A673 (cell line): ENCODE measurements at places on chromosomes 6 and 20. TPM values are rescaled to one million over a fixed set of nuclear protein-coding genes. Genes with fewer than 3 reads are reported as not detected.

POPDC3 gene
- total RNA-seq: 0.62 and 1.4 TPM in 2 replicates

C6orf141 gene
- total RNA-seq: 9.7 and 11.7 TPM in 2 replicates

PHACTR2 gene
- 2.4 and 3.8 TPM in 2 replicates for total RNA-seq

TBXT gene
- total RNA-seq: not detected in 2 replicates

TMEM242 gene
- total RNA-seq: 13.2 and 13.5 TPM in 2 replicates

MEP1A gene
- total RNA-seq: not detected in 2 replicates

MYB gene
- total RNA-seq: 8.3 and 9.0 TPM in 2 replicates

COL12A1 gene
- total RNA-seq: 9.3 and 9.5 TPM in 2 replicates

SFTA2 gene
- not detected in 2 replicates for total RNA-seq

NCOA7 gene
- total RNA-seq: 30.1 and 33.5 TPM in 2 replicates

DNA sequence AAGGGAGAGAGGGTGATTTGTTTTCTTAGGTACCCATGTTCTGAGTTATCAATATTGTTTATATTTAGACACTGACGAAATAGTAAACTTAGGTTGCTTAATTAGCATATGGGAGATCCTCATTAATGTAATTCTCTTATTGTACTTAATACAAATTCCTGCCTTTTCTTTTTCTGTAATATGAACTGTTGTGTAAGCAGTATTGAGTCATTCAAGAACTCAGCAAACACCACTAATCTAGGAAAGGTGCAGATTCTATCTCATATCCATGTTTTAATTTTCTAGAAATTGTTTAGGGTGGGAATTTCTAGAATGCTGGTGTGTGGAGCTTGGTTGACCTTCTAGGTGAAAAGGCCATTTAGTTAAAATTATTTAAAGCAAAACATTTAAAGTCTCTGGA lies 216.0 kb downstream of the ZFAND3 start:
- DNase-seq: no peak
- peaks cover 36% of the 10 kb centered on the region for H3K4me1 ChIP-seq
- no peak overlapping the region for H3K4me3 ChIP-seq
- no peaks in the 10 kb centered on the region for H3K36me3 ChIP-seq

DNA sequence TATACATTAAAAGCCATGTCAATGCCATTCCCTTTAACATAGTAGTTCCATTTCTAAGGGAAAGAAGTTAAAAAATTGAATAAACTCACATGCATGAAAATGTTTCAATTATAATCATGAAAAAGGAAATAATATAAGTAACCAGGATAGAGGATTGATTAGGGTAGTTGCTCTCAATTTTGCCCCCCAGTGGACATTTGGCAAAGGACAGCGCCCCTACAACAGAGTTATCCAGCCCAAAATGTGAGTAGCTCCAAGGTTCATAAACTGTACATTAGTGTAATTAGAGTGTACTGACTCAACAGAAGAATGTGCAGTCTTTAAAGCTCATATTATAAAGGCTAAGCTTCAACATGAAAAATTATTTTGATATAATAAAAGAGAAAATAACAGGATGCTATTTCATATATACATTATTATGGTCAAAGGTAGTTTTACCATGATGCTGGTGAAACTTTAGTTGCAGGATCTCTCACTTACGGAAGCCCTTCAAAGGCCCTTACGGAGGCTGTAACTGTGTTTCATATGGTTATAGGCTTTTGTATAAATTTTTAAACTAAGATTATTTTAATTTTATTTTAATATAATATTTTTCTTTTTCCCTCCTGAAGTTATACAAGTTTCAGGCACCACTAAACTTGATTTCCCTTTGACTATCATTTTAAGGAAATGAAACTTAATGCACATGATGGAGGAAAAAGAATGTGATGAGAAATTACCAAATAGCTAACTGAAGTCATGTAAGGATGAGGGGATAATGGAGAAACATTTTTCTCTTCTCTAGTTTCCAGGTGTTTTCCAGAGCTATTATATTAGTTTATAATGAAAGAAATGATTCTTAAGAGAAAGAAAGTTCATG lies 403.6 kb downstream of the PLCB1 start:
- no peaks in the 10 kb centered on the region for H3K4me1 ChIP-seq
- no peak overlapping the region for H3K27ac ChIP-seq
- H3K36me3 ChIP-seq: no peaks in the 10 kb centered on the region

- no peaks in the 10 kb centered on the region for H3K27me3 ChIP-seq
- no peaks in the 10 kb centered on the region for H3K36me3 ChIP-seq
- no peaks in the 10 kb centered on the region for H3K4me1 ChIP-seq
- peak; percentile 21 for DNase-seq
- H3K4me3 ChIP-seq: no peak overlapping the region
Measured at GRCh38 chr20:18304618-18305017, 16.3 kb downstream of the ZNF133 start.

- H3K27me3 ChIP-seq: no peaks in the 10 kb centered on the region
- peak overlapping the region; percentile 56 for H3K4me3 ChIP-seq
- no peaks in the 10 kb centered on the region for H3K4me1 ChIP-seq
- no peaks in the 10 kb centered on the region for H3K36me3 ChIP-seq
- DNase-seq: peak; percentile 87
Measured at GRCh38 chr6:27502508-27503435, 29.9 kb upstream of the ZNF184 start.

- H3K27me3 ChIP-seq: no peaks in the 10 kb centered on the region
- H3K4me3 ChIP-seq: no peak overlapping the region
- no peak overlapping the region for H3K27ac ChIP-seq
Measured at GRCh38 chr6:153401751-153402150, 270.7 kb upstream of the RGS17 start.

DNA sequence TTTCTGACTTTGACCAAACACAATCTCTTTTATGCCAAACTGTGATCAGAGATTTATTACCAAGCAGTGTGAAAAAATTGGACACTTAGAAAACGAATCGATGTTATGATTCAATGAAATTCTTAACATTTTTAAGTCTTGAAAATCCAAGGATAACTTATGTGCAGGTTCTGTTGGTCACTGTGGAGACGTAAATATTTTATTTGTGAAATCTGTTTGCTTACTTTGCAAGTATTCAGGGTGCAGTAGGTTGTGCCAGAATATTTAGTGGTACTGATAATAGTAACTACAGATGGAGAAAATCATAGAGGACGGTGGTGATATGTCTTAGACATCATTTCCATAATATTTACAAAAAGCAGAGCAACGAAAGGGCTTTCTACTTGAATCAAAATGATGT lies 97.3 kb downstream of the BMP2 start:
- H3K4me3 ChIP-seq: no peak overlapping the region
- H3K4me1 ChIP-seq: no peaks in the 10 kb centered on the region
- peaks cover 7% of the 10 kb centered on the region for H3K27me3 ChIP-seq
- no peak for DNase-seq

DNA sequence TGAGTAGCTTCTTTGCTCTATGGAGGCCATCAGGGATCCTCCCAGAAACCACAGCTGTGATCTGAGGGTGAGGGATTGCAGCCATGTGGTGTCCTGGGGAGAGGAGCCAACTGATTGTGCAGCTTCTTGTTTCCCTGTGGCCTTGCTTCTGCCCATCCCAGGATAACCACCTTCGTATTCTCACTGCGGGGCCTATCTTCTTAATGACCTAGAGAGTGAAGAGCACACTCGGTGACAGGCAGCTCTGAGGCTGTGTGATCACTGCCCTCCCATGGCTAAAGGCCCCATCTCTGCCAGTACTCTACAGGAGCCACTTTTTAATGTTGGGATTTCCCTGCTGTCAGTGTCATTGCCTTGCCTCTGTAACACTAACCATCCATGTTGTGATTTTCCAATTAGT lies 5.3 kb upstream of the RAET1L start:
- no peak for DNase-seq
- no peak overlapping the region for H3K4me3 ChIP-seq
- peaks cover 29% of the 10 kb centered on the region for H3K27me3 ChIP-seq
- H3K36me3 ChIP-seq: no peaks in the 10 kb centered on the region
- peaks cover 3% of the 10 kb centered on the region for H3K4me1 ChIP-seq

DNA sequence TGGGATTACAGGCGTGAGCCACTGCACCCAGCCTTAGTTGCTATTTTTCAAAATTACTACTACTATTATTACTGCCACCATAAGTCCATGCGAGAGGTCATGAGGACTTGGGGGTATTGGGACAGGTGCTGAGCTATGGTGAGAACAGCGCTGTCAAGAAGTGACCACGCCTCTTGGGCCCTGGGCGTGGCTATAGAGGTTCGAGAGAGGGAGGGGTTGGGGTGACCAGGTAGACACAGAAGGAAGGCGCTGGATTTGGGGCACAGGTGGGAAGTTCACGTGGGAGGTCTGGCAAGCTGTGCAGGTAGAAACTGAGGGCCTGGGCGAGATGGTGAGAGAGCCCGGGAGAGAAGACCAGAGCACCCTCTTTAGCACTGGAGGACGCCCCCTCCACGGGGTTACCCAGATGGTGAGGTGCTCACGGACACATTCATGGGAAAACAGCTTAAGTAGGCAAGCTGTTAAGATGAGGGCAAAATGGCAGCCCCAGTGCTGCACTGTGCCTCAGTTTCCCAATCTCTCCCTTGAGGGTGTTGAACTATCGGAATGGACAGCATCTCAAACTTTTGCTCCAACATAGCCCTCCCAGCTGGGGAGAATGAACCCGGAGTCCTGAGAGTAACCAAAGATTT lies 61.0 kb downstream of the RAB44 start:
- H3K4me1 ChIP-seq: no peaks in the 10 kb centered on the region
- no peak for DNase-seq
- no peaks in the 10 kb centered on the region for H3K27me3 ChIP-seq
- no peak overlapping the region for H3K27ac ChIP-seq

- no peaks in the 10 kb centered on the region for H3K36me3 ChIP-seq
- DNase-seq: no peak
- no peak overlapping the region for H3K4me3 ChIP-seq
- no peaks in the 10 kb centered on the region for H3K27me3 ChIP-seq
- no peak overlapping the region for H3K27ac ChIP-seq
Measured at GRCh38 chr6:79463621-79464050, 73.6 kb downstream of the LCA5 start.

- peaks cover 5% of the 10 kb centered on the region for H3K27me3 ChIP-seq
- H3K4me1 ChIP-seq: no peaks in the 10 kb centered on the region
- no peak overlapping the region for H3K27ac ChIP-seq
- no peak for DNase-seq
Measured at GRCh38 chr6:107991061-107991460, 33.1 kb upstream of the SEC63 start.

DNA sequence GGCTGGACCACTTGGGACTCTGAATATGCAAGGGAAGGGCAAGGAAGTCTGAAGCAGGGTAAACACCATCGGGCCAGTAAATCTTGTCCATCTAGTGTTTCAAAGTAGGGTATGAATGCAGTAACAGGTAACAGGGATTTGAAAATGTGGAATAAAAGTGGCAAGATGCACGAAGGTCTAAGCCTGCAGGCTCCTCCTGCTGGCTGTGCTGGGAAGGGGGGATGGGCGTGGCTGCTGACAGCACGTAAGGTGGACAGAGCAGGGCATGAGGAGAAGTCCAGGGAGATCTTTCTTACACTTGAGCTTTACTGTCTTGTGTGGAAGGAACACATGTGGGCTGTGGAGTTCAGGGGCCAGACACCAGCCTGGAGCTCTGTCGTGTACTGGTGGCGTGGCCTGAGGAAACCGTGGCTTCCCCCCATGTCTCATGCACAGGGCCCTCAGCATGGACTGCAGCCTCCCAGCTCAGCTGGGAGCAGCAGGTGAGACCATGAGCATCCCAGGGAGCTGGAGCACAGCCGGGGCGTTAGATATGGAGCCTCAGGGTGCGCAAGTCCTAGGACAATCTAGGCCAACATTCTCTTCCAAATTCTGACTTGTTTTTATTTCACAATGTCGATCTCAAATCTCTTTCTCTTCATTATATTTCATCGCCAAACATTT lies 84.5 kb downstream of the SLC22A23 start:
- H3K4me1 ChIP-seq: peaks cover 8% of the 10 kb centered on the region
- H3K36me3 ChIP-seq: no peaks in the 10 kb centered on the region
- DNase-seq: no peak
- H3K27ac ChIP-seq: no peak overlapping the region
- H3K4me3 ChIP-seq: no peak overlapping the region

DNA sequence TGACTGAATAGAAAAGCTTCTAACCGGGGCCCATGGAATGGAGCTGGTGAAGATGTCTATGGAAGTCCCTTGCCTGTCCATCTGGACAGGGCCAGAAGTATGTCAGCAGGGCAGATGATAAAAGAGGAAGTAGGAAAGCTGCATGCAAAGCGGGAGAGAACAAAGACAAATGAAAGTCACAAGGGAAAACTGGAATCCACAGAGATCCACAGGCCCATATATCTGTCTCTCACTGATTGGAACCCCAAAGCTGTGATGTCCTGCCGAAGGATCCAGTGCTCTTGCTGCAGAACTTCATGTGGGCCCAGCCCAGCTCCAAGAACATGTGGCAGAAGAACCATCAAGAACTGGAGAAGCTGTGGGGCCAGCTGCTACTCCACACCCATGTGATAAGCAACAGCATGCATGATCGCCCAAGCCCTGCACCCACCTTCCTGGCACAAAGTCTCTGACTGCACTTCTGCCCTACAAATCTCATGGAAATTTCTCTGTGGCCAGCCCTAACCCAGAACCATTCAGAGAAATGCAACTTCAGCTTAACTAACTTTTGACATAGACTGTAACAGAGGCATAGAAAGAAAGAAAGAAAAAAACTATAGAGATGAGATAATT lies 716.0 kb downstream of the KIF16B start:
- no peaks in the 10 kb centered on the region for H3K27me3 ChIP-seq
- H3K36me3 ChIP-seq: no peaks in the 10 kb centered on the region
- H3K4me3 ChIP-seq: no peak overlapping the region
- H3K27ac ChIP-seq: no peak overlapping the region

DNA sequence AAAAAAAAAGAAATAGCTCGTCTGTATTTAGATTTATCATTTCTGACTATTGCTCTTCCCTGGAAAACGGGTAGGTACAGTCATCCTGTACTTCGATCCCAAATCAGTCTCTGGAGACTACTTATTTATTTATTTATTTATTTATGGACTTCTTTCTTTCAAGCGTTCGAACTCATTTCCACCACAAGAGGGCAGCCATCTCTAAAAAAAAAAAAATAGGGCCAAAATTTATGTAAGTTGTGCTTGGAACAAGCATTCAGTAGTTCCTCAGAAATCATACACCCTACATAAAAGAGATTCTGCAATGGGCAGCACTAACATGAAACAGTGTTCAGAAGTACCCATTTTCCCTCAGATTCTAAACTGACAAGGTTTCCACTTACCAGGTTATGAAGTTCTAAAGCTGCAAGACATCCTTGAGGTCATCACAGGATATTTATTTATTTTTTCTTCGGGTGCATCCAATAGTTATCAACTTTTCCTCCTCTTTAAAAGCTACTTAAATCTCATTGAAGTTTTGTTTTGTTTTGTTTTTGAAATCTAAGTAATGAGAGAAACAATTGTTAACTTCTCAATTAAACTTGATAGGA lies 1.9 kb upstream of the BMP2 start:
- peaks cover 66% of the 10 kb centered on the region for H3K27me3 ChIP-seq
- H3K4me1 ChIP-seq: peaks cover 5% of the 10 kb centered on the region
- H3K36me3 ChIP-seq: no peaks in the 10 kb centered on the region
- no peak overlapping the region for H3K4me3 ChIP-seq
- DNase-seq: peak; percentile 68
- no peak overlapping the region for H3K27ac ChIP-seq

- peaks cover 33% of the 10 kb centered on the region for H3K27me3 ChIP-seq
- no peaks in the 10 kb centered on the region for H3K4me1 ChIP-seq
- H3K4me3 ChIP-seq: no peak overlapping the region
- no peak overlapping the region for H3K27ac ChIP-seq
- H3K36me3 ChIP-seq: no peaks in the 10 kb centered on the region
- no peak for DNase-seq
Measured at GRCh38 chr20:2709205-2709981, 16.8 kb downstream of the EBF4 start.
